ENCODE measurements at places on chromosomes 7 and 10. TPM values are rescaled to one million over a fixed set of nuclear protein-coding genes. Genes with fewer than 3 reads are reported as not detected.

DNA sequence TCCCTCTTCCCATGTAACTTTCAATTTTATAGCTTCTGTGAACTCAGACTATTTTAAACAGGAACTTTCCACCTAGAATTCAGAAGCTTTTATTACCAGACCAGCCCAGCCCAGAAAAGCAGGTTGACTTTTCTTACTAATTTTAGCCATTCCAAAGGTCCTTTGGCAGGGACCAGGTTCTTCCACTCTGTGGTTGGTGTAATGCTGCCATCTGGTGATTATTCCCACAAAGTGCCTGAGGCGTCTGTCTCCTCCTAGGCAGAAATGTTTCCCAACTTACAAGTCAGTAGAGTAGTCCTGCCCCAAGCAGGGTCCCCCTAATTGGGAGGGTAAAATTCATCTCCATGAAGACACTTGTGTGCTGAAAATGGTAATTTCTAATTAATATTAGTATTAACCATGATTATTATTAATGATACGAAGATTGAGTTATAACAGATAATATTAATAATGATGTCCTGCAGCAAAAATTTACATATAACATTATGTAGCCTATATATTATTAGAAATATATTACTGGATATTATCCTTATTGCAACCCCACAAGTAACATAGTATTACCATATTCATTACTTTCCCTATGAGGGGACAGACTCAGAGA, 53.0 kb upstream of the PPP1R17 start:
- DNase-seq = no peak

DNA sequence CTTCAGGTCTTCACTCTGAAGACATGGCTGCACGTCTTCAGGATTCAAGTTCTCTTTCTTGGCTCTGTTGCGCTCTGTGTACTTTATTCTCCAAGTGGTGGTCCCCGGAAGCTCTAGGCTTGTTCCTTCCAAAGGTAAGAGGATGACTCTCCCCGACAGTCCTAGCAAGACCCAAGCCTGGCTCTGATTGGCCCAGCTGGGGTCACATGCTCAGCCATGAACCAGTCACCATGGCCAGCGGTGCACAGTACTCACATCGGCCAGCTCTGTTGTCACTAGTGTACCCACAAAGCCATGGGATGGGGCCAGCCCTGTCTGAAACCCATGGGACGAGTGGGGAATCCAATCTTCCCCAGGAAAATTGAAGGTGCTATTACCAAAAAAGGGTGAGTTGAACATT, 5.2 kb upstream of the C7orf33 start:
- no peak for DNase-seq

- no peak for DNase-seq
Observed at GRCh38 chr10:70508912-70509756, 30.6 kb downstream of the PALD1 start.

- no peak for DNase-seq
Observed at GRCh38 chr10:65396997-65397396, 1528.8 kb upstream of the LRRTM3 start.

- no peak for DNase-seq
Observed at GRCh38 chr10:92757066-92757710, 67.4 kb downstream of the HHEX start.

TMEM196 gene
- not detected for total RNA-seq

DNA sequence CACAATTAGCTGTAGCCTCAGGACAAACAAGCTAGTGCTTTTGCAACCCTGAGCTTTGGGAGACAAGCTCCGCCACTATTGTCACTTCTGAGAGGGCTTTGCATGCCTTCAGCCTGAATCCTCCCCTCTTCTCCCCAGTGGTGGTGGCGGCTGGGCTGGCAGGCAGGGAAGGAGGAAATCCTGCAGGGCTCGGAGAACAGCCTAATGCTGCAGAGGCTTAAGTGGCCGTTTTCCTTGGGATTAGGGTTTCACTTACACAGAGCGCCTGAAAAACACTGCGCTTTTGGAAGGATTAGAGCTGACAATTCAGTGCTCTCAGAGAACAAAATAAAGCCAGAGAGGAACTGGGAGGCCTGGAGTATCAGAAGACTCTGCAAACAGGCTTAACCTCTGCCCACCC, 71.3 kb downstream of the PAX2 start:
- DNase-seq = no peak

DNA sequence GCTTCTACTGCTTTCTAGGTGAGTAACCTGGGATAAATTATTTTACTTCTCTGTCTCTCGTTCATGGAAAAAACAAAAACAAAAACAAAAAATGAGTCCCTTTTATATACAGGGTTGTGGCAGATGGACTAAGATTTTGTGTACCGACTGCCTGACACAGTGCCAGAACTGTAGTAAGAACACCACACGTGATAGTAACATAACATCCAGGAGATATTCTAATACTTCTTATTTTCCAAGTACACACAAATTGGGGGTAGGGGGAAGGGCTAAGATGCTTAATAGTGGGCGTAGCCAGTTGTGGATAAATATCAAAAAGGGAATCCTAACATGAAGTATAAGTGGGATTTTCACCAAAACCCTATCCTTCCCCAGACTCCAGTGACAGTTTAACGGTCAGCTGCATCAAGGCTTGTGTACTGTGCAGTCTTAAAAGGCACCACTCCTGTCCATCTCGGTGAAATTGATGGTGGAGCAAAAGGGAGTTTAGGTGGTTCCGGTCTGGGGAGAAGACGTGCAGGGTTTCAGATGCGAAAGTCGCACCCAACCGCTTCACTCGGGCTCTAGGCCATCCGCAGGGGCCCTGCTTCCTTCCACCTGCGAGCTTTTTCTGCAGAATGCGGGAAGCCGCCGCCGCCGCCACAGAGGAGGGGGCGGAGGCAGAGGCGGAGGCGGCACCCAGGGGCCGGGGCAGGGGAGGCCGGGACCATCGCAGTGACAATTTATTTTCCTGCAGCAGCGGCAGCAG, at the start of gene STAMBPL1:
Gene STAMBPL1 (plus strand): TSS at position 712 of the 748 bp plus-strand sequence. CDS start 21,464 bp downstream, outside the sequence.
- peak; percentile 76 for DNase-seq

DNA sequence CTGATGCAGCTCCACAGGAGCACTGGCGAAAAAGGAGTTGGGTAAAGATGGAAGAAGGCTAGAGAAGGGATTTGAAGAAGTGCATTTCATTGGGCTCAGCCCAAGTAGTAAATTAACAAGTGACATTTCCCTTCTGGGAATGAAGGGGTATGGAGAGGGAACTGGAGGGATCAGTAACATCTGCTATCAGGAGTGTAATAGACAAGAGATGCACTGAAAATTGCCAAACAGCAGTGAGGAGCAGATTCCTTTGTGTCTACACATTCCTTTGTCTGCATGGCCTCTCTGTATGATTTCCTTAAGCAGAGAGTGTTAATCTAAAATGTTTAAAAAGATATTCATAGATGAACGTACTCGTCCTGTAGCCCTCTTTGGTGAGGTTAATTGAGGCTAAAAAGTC, 148.2 kb upstream of the FERD3L start:
- DNase-seq = no peak

ZMIZ1 gene
- total RNA-seq = 34.8 TPM

DNA sequence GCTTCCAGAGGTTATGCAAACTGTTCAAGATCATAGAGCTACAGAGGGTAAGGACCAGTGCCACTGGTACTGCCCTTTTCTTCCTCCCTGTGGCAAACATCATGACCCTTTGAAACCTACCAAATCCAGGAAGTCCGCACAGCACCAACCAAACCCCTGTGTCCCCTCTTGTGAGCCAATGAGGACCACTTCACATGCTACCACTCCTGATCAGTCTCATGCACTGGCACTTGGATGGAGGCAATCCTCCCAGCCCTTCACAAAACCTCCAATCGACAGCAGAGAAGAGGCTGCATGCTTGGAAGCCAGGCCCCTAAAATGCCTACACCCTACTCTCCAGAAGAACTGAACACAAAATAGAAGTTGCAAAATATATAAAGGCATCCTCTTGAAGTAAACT, 248.0 kb downstream of the TNS3 start:
- DNase-seq = no peak

DNA sequence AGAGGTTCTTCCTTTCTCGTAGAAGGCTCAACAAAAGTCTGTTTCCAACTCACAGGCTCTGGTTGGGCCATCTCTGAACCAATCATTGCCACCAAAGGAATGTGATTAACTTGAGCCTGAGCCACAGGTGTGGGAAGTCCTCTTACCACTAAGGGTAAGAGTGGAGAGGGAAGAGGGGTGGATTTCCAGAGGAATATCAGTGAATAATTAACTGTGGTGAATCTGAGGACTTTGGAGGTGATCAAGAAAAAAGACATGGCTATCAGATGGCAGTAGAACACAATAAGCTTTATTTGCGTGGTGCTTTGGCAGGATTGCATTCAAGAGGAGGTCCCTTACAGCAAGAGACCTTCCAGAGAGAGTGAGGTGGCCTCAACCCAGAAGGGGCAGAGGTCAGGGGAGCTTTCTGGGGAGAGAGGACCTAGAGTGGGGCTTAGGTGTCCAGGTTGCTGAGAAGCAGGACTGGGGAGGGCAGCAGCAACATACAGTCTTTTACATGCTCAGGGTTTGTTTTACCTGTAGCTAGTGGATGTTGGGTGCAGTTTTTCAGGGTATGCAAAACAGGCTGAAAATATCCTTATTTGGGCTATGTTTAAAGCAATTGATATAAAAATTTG, 61.4 kb downstream of the BBS9 start:
- DNase-seq = no peak

- no peak for DNase-seq
Observed at GRCh38 chr10:51918440-51918839, 219.0 kb upstream of the CSTF2T start.

GRCh38 chr7:38374507-38374906, 101.1 kb upstream of the TARP start:
- DNase-seq = peak; percentile 47

MKI67 gene
- 13.5 TPM for total RNA-seq

GRCh38 chr7:50815138-50815537, 32.4 kb upstream of the GRB10 start:
- DNase-seq = no peak

DGKI gene
- total RNA-seq = not detected

NACAD gene
- 0.07 TPM for total RNA-seq

DNA sequence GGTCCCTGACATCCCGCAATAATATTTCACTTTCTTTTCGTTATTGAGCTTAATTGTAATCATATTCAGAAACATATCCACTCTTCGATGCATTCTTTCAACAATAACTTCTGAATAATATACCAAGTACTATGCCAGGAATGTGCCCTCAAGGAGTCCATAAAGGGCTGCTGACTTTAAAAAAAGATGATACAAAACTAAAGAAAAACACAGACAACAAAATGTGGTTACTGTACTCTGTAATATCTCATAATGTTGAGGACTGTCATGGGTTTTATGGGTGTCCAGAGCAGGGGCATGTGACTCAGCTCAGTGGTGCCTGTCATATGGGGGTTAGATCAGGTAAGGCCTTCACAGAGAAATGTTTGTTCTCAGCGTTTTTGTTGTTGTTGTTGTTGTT, 73.7 kb downstream of the ARL4A start:
- DNase-seq = no peak

CALML3 gene
- not detected for total RNA-seq

- DNase-seq = no peak
Observed at GRCh38 chr10:21726601-21727225, 192.7 kb downstream of the MLLT10 start.

DMTF1 gene
- total RNA-seq = 167 TPM

DNA sequence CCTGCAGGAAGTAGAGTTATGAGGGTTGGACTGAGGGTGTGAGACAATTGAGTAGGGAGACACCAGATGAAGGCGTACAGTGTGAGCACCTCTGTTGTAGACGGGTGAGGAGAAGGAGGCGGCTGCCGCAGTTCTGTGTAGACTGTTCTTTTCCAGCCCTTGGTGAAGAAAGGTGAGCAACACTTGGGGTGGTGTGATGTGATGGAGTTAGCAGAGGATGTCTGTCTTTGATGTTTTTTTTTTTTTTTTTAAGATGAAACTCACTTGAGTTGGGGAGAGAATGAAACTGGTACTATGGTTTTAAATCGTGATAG, 42.8 kb upstream of the RNF216 start:
- DNase-seq = peak; percentile 48

WEE2 gene
- total RNA-seq = not detected

FAM180A gene
- total RNA-seq = not detected

GDF2 gene
- total RNA-seq = not detected

- DNase-seq = no peak
Observed at GRCh38 chr7:16660702-16661464, 14.9 kb downstream of the BZW2 start.

DNA sequence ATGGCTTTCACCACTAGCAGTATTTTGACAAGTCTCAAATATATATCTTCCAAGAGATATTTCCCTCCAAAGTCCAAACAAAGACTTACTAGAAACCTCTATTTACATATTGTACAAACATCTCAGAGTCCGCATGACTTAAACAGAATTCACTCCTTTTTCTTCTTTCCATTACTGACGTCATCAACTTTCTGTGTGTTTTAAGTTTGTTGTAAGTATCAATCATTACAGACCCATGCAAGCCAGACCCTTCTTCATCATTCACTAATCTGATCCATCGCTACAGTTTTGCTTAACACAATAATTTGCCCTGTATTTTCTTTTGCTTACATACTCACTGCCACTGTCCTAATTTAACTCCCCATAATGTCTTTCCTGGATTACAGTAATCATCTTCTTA, 51.9 kb downstream of the SEMA3A start:
- DNase-seq = no peak

DNA sequence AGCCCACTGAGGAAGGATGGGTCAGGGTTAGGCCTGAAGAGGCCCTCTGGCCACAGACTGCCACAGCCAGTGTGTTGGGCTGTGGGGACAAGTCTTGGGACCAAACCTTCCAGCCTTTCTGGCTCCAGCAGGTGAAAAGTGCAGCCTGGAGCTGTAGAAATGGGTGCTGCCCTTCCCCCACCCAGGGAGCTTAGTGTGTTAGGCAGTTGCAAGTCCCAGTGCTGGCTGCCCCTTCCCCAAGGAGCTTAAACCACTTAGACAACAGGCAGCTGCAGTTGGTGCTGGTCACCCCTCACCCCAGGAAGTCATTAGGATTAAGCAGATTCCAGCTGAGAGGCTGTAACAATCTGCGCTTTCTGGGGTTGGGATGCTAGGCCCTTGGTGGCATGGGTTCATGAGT, 563.3 kb downstream of the NRG3 start:
- no peak for DNase-seq

GRCh38 chr7:151060113-151060415, 675 bp downstream of the SLC4A2 start:
- DNase-seq = no peak

DNA sequence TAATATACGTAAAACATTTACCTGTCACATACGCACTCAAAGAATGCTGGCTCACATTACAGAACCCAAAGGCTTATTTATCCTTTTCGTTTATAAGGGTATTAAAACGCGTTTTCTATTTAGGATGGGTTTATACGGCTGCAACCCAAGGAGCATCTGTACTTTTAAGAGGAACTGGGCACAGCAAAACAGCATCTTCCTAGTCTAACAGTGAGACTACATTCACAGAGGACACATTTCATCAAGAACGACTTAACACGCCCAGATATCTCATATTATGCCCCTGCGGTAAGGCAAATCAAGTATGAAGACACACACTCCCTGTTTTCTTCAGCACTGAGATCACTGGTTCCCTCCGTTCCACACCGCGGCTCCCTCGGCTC, 533 bp upstream of the DMTF1 start:
- no peak for DNase-seq

DNA sequence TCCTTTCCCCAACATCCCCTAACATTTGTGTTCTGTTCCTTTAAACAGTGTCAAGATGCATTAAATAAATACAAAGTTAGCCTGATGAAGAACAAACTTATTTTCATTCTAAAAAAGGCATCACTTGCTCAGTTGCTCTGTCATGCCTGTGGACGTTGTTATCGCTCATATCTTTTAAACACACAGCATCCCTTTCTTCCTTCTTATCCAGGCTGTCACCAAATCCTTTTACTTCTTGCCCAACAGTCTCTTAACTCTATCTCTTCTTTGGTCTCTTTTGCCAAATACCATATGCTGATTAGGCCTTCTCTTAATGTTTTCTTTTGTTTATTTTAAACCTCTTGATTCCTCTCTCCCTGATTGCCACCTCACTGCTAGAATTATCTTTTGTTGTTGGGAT, 43.9 kb downstream of the DKK1 start:
- DNase-seq = no peak

SUMF2 gene
- total RNA-seq = 114 TPM

All from CD4-positive, CD25-positive, alpha-beta regulatory T cell (primary cell).